GM10248 (cell line): ENCODE measurements at places on chromosomes 2 and 18.

DNA sequence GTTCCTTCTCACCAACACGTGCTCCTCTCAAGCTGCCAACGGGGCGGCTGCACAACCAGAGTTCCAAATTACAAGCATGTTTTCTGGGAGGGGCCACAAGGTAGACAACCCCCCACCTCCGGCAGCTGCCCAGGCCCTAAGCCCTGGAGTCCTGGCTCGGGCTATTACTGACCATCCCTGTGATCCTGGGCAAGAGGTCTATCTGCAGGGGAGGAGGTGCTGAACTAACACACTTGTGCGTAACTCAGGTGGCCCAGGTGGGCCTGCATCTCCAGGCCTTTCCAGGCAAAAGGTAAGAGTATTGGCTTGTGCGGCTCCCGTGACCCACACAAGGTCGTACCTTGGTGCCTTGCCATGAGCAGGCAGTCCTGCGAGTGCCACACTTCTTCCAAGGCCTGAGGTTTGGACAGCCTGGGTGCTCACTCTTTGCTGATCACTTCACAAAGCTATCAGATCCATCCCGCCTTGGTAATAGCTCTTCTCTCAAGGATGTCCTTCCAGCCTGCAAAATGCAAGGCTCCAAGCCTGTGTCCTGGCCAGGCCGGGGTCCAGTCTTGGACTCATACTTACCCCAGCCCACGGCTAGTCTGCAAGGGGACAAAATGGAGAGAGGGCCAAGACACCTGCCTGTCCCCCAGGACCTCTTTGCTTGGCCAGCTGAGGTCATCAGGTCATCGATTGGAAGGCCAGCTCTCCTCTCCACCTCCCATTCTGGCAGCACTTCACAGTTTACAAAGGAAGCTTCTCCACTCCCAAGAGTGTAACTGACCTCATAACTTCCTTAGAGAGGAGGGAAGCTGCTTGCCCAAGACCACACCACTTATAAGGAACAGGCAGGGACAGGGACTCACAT lies 33.9 kb downstream of the ADRA2B start:
- no peak for DNase-seq

- DNase-seq = no peak
Observed at GRCh38 chr2:176139661-176140512, 10.4 kb downstream of the HOXD8 start.

DNA sequence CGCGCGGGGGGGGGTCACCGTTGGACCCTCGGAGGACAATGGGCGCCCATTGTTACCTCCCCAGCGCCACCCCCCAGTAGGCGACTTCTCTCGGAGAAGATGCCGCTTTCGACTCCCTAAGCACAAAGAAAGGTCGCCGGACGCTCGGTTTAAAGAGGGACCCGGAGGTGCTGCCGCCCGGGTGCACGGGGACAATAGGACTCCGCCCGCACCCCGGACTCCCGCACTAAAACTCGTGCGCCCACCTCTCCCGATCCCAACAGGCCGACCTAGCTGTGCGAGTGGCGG lies 318 bp upstream of the CDC42EP3 start:
- DNase-seq = no peak

- no peak for DNase-seq
Observed at GRCh38 chr2:101310090-101310833, 1.8 kb upstream of the RNF149 start.

DNA sequence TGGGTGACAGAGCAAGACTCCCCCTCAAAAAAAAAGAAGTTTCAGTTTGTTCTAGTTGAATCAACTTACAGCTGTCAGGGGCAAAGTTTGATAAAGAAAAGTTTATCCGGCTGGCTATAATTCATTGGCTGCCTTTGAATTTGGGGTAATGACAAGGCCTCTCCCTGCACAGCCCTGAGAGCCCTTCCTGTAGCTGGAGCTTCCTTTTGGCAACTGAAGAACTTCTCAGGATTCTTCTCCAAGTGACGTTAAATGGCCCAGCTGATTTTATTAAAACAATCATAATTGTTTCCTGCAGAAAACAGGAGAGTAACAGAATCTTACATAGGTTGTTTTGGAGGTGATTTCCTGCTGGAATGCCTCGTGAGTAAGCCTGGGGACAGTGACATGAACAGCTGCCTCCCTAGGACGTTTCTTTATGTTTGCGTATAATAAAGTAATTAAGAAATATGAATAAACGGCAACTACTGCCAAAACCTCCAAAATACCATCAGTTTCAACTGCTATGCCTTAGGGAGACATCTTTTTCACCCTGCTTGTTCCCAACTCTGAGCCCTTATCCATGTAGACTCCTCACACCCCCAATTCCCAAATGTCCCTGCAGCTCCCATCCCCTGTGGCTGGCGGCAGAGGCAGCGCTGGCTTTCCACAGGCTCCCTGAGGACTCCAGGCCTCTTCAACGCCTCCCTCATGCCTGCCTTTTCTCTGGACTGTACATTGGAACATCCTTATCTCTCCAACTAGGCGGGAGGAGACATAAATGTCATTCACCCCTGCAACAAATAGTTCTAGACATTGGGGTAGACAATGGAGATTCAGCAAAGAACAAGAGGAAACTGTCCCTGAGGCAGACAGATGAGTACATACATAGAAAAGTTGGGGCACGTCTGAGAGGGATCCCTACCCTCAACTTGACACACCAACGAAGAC lies 59.2 kb upstream of the FZD7 start:
- DNase-seq = no peak

GRCh38 chr2:133674433-133675331 lies 106.4 kb upstream of the NCKAP5 start:
- no peak for DNase-seq

DNA sequence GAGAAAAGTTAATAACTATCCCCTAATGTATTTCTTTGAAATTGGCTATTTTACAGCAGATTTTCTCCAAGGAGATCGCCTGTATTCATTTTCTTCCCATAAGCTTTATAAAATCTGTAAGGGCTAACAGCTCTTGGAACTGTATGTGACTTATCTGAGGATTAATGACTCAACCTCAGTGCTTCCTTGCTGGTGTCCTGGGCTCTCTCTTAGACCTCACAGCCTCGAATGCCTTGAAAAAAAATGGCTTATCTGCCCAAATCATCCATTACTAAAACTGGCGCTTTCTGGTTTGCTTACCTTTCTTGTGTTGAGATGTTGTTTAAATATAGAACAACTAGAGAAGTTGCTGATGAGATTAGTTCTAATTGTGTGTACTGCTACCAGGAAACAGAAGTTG lies 713.6 kb downstream of the SLC4A3 start:
- DNase-seq = no peak

- no peak for DNase-seq
Observed at GRCh38 chr2:233290051-233290845, 17.4 kb upstream of the SAG start.

GRCh38 chr2:160425434-160426151 lies 68.0 kb downstream of the RBMS1 start:
- no peak for DNase-seq

- DNase-seq = no peak
Observed at GRCh38 chr2:197952540-197953202, 148.3 kb downstream of the PLCL1 start.

GRCh38 chr18:49924293-49924983 lies 111.1 kb upstream of the ACAA2 start:
- DNase-seq = no peak

GRCh38 chr2:12930391-12930790 lies 213.7 kb downstream of the TRIB2 start:
- DNase-seq = no peak

GRCh38 chr2:96913398-96914202 lies 43.7 kb upstream of the SEMA4C start:
- peak; percentile 56 for DNase-seq

- no peak for DNase-seq
Observed at GRCh38 chr18:13934676-13935075, 19.3 kb upstream of the MC2R start.

- DNase-seq = no peak
Observed at GRCh38 chr2:17765398-17765797, 11.5 kb downstream of the GEN1 start.

- no peak for DNase-seq
Observed at GRCh38 chr2:48532824-48533223, 2.9 kb downstream of the STON1 start.

GRCh38 chr2:195148004-195148403 lies 509.0 kb upstream of the SLC39A10 start:
- no peak for DNase-seq

- DNase-seq = peak; percentile 10
Observed at GRCh38 chr2:40178971-40179370, 272.9 kb downstream of the SLC8A1 start.

DNA sequence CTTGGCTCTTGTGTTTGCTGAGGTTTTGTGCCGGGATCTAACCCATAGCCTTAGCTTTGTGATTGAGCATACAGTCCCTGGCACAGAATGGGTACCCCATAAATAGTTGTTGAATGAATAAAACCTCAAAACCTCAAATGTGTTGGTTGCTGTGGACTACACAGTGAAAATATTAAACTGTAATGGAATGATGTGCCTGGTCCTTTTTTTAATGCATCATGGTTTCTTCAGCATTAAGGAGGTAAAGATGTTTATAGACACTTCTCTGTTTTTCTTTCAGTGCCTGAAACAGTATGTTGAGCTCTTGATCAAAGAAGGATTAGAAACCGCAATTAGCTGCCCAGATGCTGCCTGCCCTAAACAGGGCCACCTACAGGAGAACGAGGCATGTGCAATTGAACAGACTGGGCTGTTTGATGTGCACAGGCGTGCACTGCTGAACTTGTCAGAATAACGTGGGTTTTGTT lies 97.0 kb downstream of the RNF144A start:
- DNase-seq = peak; percentile 43

DNA sequence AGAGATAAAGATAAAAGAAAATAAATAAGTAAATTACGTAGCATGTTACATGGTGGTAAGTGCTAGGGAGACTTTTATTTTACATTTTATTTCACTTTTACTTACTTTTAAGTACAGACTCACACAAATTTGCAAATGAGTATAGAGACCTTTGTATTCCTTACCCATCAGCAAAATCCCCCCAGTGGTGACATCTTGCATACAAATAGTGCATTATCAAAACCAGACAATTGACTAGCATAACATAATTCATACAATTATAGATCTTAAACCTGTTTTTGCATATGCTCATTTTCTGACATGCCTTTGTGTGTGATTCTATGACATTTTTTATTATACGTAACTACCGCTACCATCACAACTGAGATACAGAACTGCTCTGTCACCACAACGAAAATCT lies 1099.4 kb downstream of the DPP10 start:
- DNase-seq = no peak

GRCh38 chr2:121520641-121520994 lies 10.1 kb upstream of the RNU4ATAC start:
- no peak for DNase-seq

- no peak for DNase-seq
Observed at GRCh38 chr18:59616501-59616900, 80.7 kb downstream of the CCBE1 start.

GRCh38 chr2:44844651-44845270 lies 96.7 kb upstream of the SIX3 start:
- DNase-seq = no peak
